Activated CD4-positive, alpha-beta T cell treated with anti-CD3 and anti-CD28 coated beads, Interleukin-2, amount 50 U/mL, for 1 hour (primary cell): ENCODE measurements at places on chromosomes 5 and 9.
A peak's percentile ranks its signal among the peaks of the same experiment; 100 is the strongest.

DNA sequence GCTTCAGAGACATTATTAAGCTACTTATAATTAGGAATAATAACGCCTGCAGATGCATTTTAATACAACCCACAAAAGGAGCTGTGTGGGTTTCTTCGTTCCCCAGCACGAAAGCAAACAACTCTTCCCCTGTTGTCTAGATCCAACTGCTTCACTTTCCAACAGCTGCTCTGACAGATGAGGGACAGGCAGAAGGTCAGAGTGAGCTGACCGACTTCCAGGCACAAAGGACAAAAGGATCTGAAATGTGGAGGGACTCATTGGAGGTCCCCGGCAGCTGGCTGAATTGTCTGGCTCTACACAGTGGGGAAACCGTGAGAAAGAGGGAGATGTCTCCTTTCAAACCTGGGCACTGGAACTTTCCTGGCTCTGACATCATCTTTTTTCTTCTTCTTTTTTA, 79.1 kb upstream of the ALDH1B1 start:
- DNase-seq = no peak

DNA sequence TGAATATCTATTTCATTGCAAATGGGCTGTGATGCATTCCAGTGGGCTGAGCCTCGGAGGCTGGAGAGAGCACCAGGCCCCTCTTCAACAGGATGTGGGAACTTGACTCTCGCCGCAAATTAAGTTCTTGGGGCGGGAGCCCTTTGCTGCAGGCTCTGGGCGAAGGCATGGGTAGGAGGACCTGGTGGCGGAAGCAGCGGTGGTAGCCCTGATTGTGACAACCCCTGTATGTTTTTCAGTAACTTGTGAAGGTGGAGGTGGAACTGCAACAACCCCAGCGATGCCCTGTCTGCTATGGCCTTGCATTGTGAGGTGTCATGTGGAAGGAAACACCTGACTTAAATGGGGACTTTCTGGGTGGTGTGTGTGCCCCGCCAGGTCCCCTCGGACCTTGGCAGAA, 9.4 kb downstream of the FYB1 start:
- peak; percentile 74 for DNase-seq

GRCh38 chr5:178372142-178372571, 139.6 kb upstream of the PHYKPL start:
- no peak for DNase-seq

GRCh38 chr9:16126042-16126441, 573.2 kb downstream of the CCDC171 start:
- DNase-seq = no peak

DNA sequence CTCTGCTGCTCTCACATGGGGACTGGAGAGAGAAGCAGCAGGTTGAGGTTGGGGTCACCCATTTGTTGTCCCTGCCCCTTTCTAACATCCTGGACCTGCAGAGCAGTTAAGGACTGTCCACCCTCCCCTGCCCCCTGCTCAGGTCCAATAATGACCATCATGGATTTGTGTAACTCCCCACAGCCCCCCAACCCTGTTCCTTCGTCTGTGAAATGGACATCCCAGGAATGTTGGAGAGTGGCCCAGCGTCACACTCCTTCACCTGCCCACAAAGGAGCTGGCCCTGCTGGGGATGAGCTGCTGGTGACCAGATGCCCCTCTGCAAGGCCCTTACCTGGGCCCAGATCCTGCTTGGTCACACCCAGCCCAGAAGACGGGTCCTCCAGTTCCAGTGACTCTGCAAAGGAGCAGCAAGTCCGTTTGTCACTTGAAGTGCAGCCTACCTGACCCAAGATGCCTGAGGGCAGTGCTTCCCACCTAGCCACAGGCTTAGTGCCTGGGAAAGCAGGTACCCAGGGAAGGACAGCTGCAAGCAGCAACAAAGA, 10.4 kb downstream of the CD74 start:
- DNase-seq = no peak

DNA sequence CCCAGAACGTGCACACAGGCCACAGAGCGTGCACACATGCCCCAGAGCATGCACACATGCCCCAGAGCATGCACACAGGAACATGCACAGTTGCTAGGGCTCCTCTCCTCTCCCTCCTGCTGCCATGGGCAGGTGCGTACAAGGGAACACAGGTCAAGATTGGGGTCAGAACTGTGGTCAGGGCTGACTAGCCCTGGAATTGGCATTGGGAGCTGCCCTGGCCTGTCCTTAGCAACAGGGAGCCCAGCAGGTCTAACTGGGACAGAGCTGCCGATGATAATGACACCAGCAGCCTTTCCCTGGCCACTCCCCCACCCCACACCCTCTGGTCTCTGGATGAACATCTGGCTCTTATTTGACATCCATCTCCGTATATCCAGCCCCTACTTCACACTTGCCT, 8.0 kb downstream of the PCDH1 start:
- DNase-seq = no peak

DNA sequence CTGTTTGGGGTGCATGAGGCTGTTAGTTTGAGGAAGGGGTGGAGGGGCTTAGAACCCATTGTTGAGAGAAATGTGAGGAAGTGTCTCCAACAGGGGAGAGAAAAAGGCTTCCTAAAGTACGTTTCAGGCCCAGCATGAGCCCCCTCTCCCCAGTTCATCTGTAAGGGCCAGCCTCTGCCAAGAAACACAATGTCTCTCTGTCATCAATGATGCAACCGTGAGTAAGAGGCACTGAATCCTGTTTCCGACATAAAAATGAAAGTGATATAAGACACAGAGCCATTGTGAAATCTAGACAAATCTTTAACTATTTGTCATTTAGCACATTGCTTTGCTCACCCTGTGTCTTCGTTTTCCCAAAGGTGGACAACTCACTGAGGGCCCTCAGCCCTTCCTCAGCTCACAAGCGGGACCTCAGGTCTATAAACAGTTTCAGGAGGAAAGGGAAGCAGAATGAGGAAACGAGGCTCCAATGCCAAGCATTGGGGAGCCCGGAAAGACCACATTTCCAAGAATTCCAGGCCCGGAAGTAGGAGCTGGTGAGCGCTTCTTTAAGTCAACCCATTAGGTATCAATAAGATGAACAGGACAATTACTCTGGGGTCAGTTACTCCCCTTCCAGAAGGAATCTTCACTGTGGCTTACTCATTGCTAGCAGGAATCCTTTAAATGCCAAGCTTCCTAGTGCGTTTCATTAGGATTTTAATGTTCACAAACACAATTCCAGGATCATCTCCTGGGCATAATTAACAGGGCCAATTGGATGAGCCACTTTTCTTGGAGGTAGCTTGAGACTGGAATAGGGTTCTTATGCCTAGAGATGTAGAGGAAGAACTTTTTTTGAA, 59.0 kb upstream of the KLF4 start:
- no peak for DNase-seq

- DNase-seq = no peak
These were observed 18.4 kb downstream of the RNF130 start for GRCh38 chr5:180053061-180053602.

- DNase-seq = no peak
These were observed 15.2 kb downstream of the HRH2 start for GRCh38 chr5:175672976-175673648.

DNA sequence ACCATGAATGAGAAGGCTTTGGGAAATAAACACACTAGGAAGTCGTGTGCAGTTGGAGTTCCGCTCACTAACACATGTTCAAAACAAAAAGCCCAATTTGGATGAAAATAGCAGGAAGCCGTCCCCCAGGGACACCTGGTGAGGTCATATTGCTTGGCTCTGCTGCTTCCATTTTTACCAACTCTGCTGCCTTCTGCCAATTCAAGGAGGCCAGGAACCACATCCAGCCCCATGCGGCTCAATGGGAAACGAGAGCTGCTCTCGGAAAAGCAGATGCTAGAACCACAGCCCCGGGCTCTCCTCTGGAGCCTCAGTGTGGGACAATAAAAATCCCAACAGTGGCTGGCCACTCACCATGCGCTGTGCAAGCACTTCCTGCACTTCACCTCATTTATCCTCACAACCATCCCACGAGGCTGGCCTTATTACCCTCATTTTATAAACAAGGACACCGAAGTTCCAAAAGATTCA, 13.4 kb downstream of the ADAM19 start:
- DNase-seq = no peak

DNA sequence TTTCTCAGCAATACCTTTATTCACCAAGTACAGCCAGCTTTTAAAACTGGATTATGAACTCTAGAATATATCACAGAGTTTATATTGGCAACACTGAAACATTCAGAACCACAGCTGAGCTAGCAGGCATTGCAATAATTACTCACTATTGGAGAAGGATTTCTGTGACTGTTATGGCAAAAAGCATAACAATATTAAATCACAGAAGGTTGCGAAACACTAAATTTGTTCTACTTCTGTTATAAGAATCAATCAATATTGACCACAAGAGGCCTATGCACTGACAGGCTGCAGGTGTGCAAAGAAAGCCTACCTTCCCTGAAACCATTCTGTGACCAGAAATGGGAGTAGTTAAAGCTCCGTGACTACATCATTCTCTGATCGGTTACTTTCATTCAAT, 59.2 kb downstream of the AP3B1 start:
- DNase-seq = no peak

DNA sequence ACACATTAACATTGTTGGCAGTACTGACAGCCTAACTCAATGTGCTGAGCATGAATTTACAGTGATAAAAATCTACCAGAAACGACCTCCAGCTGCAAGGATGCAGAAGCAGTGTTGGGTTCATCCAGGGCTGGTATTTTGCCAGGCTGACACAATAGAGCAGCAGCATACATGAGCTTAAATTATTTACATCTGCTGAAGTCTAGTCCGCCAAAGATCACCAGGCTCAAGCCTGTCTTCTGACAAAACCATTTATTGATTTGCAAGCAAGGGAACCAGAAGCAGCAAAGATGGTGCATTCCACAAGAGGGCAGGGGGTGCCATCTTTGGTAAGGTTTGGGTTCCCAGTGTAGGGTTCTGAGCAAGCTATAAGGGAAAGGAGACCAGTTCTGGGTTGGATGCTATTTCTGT, 8.7 kb upstream of the C5orf34 start:
- no peak for DNase-seq

DNA sequence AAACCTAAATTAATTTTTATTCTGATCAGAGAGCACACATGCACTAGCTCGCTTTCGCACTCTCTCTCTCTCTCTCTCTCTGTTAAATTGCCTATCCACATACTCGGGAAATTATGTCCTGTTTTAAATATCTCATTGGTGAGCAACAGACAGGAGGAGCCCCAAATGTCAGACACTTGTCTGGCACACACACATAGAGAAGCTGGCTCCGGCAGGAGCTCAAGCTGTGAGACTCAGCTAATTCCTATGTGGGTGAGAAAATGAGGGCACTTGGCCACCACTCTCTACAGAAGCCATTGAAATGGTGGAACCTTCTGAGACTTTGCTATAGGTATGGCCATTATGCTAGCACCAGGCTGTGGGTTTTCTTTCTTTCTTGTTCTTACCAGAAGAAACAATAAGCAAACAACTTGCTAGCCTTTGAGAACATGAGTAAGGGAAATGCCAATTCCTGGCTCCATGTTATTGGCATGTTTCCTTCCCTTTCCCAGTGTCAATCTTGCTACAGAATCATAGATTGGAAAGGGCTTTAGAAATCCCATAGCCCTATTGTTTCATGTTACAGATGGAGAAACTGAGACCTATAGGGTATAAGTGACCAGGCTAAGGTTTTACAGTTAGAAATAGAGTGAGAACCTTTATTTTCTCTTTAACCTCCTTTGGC, 9.0 kb downstream of the RFX3 start:
- DNase-seq = no peak

- no peak for DNase-seq
These were observed 594.3 kb upstream of the KLF4 start for GRCh38 chr9:108083796-108084352.

DNA sequence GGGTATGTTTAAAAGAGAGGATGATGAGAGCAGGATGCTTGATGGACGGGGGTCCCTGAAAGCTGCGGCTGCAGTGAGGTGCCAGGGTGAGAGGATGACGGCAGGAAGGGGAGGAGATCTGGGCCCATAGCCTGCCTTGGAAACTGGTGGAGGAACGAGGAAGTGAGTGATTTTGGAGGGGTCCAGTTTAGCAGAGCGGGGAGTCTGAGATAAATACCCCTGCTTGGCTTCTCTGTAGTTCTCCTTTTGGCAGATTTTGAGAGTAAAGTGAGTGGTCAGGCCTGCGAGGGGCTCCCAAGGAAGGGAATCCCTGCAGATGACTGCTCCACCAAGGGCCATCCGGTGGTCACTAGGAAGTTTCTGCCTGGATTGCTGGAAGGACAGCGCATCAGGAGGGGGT, 98.5 kb upstream of the PTCH1 start:
- no peak for DNase-seq

DNA sequence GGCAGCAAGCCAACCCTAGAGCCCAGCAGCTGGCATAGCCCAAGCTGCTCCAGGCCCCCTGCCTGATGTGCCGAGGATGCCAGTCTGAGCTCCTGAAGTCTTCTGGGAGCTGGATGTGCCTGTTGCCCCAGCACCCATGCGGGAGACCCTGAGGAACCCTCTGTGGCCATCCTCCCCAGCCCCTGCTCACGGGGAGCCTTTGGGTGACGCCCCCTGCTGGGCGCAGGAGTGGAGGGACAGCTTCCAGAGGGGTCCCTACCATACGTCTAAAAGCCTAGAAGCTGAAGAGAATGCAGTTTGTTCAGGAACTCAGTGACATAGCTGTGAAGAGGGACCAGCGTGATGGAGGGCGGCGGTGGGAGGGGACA, 33.1 kb upstream of the MVB12B start:
- no peak for DNase-seq

- peak; percentile 78 for DNase-seq
These were observed 6.9 kb downstream of the NOL6 start for GRCh38 chr9:33466565-33467495.

DNA sequence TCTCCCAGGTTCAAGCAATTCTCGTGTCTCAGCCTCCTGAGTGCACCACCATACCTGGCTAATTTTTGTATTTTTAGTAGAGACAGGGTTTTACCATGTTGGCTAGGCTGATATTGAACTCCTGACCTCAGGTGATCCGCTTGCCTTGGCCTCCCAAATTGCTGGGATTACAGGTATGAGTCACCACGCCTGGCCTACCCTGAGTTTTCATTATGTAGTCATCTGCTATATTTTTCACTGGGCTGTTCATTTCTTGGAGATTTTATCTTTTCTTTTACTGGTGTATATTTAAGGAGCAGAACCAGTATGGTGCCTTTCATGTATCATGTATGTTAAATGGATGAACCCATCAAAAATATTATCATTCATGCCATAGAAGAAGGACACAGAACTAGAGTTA, 377.0 kb upstream of the ACTBL2 start:
- no peak for DNase-seq

GRCh38 chr5:123285122-123286023, 137.8 kb downstream of the CEP120 start:
- DNase-seq = no peak

- no peak for DNase-seq
These were observed 11.5 kb downstream of the PRRX2 start for GRCh38 chr9:129676975-129677374.

DNA sequence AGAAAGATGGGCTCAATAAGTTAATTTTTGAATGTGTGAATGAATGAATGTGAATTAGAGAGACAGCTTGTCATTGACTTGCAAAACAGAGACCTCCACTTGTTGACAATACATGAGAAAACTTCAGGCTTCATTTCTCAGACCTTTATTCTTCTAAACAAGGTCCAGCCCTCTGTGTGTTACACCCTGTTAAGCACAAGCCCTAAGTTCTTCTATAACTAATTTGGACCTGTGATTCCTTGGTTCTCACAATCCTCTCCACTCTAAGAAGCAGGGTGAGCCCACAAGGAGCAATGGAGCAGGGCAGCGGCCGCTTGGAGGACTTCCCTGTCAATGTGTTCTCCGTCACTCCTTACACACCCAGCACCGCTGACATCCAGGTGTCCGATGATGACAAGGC, at the start of gene TMEM174:
Gene TMEM174, plus strand, starts transcription at position 243 of the 400 bp plus-strand sequence. Its CDS starts 51 bp downstream, at position 294.
- DNase-seq = no peak

- DNase-seq = no peak
These were observed 74.8 kb upstream of the PJA2 start for GRCh38 chr5:109484597-109484996.

GRCh38 chr9:136719195-136719880, 7.0 kb downstream of the DIPK1B start:
- no peak for DNase-seq
